NCI-H510A treated with DMSO at 0.1 percent for 48 hours (cell line): ENCODE measurements at places on chromosomes 6 and 20.

DNA sequence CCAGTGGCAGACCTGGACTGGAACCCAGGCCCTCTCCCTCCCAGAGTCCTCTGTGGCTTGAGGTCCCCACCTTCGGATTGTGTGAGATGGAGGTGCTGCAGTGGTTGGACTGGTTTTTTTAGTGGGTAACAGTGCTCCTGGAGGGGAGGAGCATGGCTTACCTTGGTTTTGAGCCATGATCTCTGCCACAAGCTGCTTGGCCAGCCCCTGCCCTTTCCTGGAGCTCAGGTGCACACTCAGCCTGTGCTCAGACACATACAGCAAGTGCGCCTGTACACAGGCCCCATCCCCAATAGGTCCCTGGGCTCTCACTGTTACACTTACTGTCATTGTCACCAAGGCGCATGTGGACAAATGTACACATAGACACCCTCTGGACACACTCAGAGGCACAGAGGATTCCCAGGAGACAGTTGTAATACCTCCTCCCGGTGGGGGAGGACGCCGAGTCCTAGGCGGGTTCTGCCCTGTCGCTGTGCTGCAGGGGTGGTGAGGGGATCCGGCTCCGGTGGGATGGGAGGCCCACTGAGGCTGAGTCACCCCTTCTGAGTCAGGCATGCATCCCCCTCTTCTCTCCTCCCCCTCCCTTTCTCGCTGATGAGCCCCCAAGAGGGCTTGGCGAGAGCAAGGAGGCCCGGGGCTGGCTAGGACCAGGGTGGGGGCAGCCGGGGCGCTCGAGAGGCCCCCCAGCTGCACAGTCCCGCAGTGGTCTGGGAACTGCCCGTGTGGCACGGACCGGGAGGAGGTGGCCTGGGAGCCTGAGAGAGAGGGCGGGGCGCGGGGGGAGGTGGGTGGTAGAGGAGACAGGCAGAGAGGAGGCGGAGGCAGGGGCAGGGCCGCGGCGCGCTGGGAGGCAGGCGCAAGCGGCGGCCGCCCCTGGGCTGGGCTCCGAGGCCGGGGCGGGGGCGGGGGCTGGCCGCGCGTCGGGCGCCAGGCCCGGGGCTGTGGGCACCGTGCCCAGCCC, 522 bp upstream of the EPB41L1 start:
- peak; percentile 60 for DNase-seq

- no peak for DNase-seq
Observed at GRCh38 chr6:129646642-129647041, 63.3 kb downstream of the ARHGAP18 start.

DNA sequence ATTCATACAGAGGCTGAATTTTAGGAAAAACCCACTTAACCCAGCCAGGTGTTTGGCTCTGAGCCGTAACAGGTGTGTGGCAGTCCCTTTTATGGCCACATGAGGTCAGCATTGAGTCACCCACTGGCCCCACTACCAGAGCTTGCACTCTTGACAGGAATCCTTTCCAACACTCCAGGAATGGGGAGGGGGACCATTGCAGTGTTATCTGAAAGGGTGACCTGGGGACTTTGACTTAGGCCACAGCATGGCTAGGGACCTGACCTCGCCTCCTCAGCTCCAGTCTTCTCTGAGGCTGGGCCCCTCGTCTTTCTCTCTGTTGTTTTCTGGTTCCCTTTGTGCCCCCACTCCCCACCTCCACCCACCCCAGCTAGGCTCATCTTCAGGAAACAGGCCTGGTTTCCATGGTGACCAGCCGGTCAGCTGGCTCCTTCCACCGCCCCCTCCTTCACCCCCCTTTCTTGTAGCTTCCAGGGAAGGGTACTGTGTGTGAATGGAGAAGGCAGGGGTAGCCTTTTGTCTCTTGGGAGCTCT, 2.1 kb upstream of the TMEM151B start:
- peak; percentile 87 for DNase-seq

GRCh38 chr6:133583907-133584427, 304.9 kb upstream of the TCF21 start:
- DNase-seq: no peak

GRCh38 chr20:59123011-59123677, 40.5 kb upstream of the ZNF831 start:
- no peak for DNase-seq

DNA sequence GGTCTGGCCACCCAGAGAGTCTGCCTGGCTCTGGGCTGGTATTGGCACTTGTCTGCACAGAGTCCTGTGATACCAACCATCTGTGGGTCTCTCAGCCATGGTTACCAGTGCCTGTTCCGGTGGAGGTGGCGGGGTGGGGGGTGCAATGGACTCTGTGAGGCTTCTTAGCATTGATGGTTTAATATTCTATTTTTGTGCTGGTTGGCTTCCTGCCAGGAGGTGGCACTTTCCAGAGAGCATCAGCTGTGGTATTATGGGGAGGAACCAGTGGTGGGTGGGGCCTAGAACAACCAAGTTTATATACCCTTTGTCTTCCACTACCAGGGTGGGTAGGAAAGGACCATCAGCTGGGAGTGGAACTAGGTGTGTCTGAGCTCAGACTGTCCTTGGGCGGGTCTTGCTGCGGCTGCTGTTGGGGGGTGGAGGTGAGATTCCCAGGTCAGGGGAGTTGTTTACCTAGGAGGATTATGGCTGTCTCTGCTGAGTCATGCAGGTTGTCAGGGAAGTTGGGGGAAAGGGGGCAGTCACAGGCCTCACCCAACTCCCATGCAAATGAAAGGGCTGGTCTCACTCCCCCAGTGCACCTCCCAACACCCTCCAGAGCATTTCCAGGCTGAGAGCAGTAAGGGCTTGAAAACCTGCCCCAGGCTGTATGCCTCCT, 117.5 kb downstream of the FLRT3 start:
- peak; percentile 71 for DNase-seq

GRCh38 chr6:148192310-148192709, 150.3 kb upstream of the SASH1 start:
- DNase-seq: no peak

- no peak for DNase-seq
Observed at GRCh38 chr6:52393780-52394179, 26.4 kb upstream of the EFHC1 start.

DNA sequence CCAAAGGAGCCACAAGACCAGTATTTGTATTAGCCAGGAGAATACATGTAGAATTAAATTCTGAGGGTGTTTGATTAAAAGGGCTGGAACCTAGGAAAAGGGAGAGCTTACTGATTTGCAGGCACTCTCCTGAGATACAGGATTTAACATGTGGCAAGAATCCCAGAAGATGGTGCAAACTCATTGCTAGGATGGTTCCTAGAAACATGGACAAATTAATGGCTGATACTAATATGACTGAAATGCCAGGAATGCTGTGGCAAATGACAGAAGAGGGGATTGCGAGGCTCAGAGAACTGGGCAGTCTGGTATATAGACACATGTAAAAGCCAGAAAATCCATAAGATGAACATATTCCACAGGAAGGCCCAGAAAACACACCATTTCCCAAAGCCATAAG, 118.1 kb downstream of the RWDD2A start:
- DNase-seq: no peak
